Right ventricle myocardium inferior (tissue), 1 donor: ENCODE measurements at places on chromosomes 7 and 10.

- no peak for DNase-seq
Observed at GRCh38 chr7:152521420-152522337, 85.9 kb upstream of the KMT2C start.

- DNase-seq, result no peak
Observed at GRCh38 chr10:94010886-94011285, 17.2 kb downstream of the PLCE1 start.

GRCh38 chr10:33145451-33146188, 187.6 kb upstream of the ITGB1 start:
- no peak for DNase-seq

DNA sequence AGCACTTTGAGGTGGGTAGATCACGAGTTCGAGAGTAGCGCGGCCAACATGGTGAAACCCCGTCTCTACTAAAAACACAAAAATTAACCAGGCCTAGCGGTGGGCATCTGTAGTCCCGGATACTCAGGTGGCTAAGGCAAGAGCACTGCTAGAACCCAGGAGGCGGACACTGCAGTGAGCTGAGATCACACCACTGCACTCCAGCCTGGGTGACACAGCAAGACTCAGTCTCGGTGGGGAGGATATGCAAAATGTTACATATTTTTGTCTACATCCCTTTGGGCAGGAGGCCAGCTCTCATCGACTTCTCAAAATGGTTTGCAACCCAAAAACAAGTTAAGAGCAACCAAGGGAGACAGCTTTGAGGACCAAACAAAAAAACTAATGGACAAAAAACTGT, 8.2 kb downstream of the ATE1 start:
- no peak for DNase-seq

DNA sequence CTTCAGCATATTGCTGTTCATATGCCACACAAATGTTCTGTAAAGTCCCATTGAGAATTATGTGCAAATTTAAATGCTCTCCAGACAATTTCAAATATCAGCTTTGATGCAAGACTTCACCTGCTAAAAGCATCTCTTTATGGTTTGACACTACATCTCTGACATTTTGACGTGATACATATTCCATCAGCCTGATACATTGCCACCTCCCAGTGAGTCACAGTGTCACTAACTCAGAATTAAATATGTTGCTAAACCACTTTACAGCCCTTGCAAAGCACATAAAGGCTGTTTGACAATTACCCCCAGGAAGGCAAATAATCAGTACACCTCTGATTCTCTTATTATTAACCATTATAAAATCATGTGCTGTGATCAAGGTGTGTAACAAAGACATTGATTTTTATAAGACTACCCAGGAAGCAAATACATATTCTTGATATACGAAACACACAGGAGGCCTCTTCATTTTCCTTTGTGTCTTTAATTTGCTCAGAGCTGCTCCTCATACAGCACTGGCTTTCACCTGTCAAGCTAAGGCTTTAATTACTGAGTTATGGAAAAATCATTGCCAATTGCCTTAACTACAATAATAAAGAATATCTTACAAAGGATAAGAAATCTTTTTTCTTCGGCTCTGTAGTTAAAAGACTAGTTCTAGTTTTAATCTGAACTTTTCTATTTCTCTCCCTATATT, 547.5 kb upstream of the C7orf33 start:
- DNase-seq, result no peak

GRCh38 chr7:141122736-141123135, 48.9 kb downstream of the TMEM178B start:
- no peak for DNase-seq

- DNase-seq, result peak; percentile 56
Observed at GRCh38 chr10:3206511-3207157, 34.1 kb upstream of the PITRM1 start.
